Peyer's patch (tissue), 4 donors: ENCODE measurements at places on chromosomes 6 and 20.
A peak's percentile ranks its signal among the peaks of the same experiment; 100 is the strongest.

DNA sequence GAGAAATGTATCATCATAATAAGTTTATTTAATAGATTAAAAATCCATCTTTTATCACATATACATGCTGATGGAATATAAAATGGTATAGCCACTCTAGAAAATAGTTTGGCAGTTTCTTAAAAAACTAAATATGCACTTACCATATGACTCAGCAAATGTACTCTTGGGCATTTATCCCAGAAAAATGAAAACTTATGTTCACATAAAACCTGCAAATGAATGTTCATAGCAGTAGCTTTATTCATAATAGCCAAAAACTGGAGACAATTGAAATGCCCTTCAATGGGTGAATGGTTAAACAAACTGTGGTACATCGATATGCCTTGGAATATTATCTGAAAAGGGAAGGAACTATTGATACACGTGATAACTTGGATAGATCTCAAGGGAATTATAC is 6.4 kb upstream of the NCOA7 start:
- DNase-seq = no peak

DNA sequence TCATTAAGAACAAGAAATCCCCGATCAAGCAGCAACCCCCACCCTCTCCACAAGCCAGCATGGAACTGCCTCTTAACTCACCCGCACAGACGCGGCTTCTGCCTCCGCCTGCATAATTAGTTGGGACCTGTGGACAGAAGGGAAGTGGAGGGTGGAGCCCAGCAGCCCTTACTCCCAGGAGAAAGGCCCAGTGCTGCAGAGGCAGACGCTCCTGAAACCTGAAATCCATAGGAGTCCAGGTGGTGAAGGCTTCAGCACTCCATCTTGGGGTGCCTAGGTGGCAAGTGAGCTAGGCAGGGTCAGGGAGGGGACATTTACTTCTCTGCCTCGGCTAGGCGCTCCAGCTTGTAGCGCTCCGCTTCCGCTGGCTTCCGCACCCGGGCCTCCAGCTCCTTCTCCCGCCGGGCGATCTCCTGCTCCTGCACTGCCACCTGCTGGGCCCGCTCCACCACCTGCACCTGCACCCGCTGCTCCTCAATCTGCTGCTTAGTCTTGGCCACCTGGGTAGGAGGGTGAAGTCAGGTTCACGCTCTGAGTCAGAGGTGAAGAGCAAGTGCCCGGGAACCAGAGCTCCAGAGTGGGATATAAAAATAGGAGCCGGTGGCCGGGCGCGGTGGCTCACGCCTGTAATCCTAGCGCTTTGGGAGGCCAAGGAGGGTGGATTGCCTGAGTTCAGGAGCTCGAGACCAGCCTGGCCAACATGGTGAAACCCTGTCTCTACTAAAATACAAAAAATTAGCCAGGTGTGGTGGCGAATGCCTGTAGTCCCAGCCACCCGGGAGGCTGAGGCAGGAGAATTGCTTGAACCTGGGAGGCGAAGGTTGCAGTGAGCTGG is 10.7 kb downstream of the TUBB start:
- DNase-seq = peak; percentile 91

- DNase-seq = no peak
Measured at GRCh38 chr20:35511814-35512420, 17.5 kb downstream of the C20orf173 start.

DNA sequence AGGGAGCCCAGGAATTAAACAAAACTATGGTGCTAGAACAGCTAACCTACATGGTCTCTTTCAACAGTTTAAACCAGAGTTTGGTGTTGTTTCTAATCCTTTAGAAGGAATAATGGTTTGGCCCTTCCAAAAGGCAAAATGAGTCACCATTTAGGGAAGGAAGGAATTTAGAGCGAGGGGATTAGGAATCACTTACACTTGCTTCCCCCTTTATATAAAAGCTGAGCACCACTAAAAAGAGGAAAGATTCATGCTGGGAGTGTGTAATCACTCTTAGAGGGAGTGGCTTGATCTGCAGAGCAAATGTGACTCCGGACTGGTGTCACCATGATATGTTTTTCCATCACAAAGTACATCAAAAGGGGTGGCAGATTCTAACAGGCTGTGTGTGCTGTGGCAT is 63.6 kb downstream of the F13A1 start:
- no peak for DNase-seq

DNA sequence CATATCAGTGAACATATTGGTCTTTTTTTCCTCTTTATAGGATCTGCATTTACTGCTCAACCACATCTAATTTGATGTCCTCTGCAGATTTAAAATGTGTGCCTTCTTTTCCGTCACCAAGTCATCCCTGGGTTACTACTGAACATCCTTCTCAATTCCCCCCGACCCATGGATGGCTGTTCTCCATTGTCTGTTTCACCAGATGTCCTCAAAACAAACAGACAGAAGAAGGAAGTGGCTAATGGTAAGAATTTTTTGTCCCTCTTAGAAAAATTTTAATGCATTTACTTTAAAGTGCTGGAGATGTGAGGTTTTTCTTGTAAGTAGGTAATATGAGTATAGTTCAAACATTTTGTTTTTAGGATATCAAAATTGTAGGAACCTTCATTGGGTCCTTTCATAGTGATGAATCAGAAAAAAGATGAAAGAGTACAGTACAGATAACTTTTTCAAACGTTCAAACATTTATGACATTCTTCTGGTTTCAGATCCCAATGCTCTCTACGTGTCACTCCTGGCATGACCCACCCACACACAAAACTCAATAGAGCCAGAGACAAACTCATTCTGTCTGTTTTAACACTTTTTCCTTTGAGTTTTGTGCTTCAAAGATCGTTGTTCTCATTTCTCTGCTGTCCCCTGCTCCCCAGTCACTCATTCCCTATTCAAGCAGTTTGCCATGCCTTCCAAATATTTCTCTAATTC is 276.4 kb downstream of the PRL start:
- no peak for DNase-seq

DNA sequence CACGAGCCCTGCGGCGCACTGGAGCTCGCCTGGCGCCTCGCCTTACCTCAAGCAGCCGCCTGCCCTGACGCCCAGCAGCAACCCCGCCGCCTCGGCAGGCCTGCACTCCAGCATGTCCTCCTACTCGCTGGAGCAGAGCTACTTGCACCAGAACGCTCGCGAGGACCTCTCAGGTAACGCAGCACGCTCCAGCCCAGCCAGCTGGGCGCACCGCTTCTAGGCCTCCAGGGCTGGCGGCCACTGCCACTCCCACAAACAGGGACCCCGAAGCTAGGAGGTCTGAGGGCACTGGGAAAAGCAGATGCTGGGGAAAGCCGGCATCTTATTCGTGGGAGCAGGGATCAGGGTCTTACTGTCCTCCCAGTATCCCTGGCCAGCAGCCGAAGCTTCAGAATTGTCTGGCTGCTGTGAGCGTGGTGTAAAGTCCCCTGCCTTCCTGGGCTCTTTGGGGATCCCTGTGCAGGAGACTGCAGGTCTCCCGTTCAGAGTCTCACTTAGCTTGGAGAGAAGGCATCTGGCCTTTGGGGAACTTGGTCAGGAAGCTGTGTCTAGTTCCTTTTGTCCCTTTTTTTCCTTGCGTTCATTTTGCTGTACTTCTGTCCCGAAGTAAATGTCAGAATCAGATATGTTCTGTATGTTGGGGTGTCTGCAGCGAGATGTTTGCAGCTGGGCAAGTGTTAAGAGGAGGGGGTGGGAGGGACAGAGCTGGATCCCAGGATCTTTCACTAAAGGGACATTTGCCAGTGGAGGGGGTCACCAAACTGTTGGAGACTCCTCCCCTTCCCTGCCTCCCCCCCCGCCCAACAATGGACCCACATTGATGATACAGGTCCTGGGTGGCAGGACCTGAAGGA is 1.8 kb downstream of the FOXF2 start:
- DNase-seq = no peak

- DNase-seq = peak; percentile 48
Measured at GRCh38 chr6:453152-453551, 61.6 kb downstream of the IRF4 start.

DNA sequence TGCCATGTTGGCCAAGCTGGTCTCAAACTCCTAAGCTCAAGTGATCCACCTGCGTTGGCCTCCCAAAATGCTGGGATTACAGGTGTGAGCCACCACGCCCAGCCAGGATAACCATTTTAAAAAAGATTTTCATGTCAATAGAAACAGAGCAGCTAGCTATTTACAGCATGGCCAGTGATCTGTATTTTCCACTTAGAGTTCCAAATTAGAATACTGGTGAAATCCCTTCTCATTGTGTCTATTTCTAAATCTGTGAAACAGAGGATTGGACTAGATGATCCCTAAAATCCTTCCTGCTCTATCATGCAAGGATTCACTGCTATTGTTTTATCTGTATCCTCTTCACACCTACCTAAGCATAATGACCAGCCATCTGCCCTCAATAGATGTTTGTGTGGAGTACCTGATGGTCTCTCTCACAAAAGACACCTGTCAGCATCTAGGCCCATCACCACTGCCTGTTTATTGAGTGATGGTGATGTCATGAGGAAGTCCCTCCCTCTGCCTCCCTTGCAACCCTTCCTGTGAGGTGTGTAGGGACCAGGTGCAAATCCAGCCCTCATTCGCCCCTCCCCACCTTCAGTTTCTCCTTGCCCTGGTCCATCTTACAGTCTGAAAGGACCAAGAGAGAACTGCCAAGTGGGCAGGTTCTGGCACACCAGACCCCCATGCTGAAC is 26.5 kb upstream of the SMIM29 start:
- no peak for DNase-seq

- DNase-seq = no peak
Measured at GRCh38 chr20:61353261-61354000, 101.4 kb downstream of the CDH4 start.

- DNase-seq = no peak
Measured at GRCh38 chr6:13725570-13725969, 13.9 kb upstream of the RANBP9 start.

GRCh38 chr6:24988562-24988961 is 52.8 kb upstream of the RIPOR2 start:
- no peak for DNase-seq
